ENCODE measurements at places on chromosomes 6 and 20.

DNA sequence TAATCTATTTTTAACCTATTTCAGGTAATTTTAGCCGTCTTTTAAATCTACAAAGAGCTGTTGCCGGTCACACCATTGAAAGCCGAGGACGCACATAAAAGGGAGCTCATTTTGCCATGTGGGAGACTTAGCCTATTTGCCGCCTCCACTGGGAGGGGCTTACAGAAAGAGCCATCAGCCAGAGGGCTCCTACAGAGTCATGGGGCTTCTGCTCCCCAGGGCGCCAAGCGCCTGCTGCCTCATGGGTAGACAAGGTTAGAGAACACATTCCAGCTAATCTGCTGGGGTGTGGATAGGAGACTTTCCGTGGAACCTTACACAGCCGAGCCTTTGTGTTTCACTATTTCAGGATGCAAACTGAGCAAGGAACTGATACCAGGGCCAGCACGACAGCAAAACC is 12.6 kb downstream of the PCMTD2 start:
- DNase-seq, result no peak

DNA sequence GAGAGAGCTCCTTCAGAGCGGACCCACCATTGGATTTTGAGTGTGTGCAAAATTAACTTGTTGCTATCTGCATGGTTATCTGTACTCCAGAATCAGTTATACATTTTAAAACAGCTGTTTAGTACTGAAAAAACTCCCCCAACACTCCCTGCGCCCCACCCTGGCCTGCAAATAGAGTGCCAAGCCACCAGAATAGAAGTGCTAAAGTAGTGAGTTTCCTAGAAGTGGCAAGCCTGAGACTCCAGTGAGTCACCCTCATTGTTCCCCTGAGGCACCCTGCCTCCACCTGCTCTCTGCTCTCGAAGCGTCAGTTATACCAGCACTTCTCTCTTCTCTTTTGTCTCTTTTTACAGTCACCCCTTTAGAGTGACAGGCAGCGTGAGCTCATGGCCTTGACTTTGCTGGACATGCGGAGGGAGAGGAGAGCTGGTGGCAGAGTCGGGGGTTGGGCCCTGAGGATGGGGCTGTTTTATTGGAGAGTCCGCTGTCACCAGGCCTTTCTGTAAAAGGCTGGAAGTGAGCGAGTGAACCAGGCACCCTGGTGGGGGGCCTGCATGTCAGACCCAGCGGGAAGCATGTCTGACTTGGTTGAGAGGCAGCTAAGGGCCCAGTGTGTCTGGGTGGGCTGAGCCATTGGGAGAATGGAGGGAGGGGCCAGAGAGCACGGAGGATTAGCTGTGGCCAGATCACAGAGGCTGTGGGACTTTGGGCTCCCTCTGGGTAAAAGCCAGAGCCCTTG is 10.4 kb downstream of the IGF2R start:
- DNase-seq, result peak; percentile 59

- no peak for DNase-seq
These were observed 362.9 kb downstream of the ZFAND3 start for GRCh38 chr6:38182426-38182825.

DNA sequence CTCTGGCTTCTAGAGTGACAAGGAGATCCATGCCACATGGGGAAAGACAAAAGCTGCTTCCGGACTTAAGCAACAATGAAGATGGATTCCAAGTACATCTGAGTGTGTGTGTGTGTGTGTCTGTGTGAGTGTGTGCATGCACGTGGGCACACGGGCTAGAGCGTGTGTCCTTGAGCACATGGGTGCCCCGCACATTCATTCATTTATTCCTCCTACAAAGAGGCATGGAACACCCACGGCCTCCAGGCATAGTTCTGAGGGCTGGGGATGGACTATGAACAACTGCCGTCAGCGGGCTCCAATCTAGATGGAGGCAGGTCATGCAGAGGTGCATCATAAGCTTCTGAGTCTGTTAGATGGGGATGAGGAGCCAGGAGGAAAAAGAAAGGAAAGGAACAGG is 49.1 kb downstream of the GRM4 start:
- no peak for DNase-seq

- DNase-seq, result no peak
These were observed 19.5 kb upstream of the NFATC2 start for GRCh38 chr20:51562027-51562331.

- DNase-seq, result no peak
These were observed 11.4 kb downstream of the SYNGAP1 start for GRCh38 chr6:33430991-33431879.

- DNase-seq, result peak; percentile 64
These were observed 9.4 kb downstream of the SERPINB6 start for GRCh38 chr6:2962004-2962403.

- no peak for DNase-seq
These were observed 46.0 kb downstream of the NUDT3 start for GRCh38 chr6:34346175-34347119.

DNA sequence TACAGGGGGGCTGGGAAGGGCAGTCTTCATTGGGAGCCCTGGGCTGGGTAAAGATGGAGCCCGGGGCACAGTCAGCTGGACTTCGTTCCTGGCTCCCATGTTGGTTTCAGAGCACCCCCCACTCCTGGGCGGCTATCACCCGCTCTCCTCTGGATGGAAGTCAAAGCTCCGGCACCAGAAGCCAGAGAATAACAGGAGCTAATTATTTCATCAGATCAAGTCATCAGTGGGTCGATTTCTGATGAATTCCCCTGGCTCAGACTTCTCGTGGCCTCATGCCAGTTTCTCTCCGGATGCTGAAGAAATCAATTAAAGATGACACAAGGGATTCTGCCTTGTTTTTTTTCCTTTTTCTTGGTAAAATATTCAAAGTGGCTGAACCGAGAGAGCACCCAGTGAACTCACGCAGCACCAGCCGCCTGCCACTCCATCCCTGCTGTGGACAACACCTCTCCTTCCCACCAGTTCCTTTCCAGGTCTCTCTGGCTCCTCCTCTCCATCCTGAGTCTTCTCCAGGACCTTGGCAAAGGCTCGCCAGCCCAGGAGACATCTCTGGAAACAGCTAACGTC is 22.5 kb downstream of the SULF2 start:
- DNase-seq, result peak; percentile 36

DNA sequence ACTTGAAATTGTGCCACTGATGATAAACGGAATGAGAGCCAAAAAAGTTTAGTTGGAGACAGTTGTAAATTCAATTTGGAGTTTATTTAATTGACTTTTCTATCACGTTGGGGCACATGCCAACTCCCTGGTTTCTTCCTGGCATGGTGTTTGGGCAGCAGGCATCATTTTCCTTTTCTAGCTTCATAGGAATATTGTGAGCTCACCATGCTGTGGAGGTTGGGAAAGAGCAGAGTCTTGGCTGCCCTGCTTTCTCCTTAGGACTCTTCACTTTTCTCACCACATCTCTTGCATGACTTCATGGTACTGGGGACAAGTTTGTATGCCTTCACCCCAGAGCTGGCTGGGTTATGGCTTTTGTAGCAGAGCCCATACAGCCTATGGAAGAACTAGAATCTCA is 6.4 kb downstream of the SCAND1 start:
- no peak for DNase-seq

- DNase-seq, result no peak
These were observed 549.4 kb downstream of the COL12A1 start for GRCh38 chr6:74656453-74656852.

DNA sequence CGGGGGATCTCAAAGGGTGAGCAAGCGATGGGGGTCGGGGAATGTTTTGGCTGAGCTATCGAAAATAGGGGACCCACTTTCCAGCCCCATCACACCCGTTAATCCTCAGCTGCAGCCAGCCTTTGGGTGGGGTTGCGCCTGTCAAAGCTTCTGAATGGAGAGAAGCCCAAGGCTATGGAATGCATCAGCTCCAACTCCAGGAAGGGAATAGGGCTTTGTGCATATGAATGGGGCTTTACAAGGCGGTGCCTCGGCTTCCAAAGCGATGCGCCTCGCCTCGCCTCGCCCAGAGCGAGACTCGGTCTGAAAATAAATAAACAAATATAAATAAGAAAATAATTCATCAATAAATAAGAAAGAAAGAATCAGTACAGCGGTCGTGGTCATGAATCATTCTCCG is 751.4 kb upstream of the DEFB115 start:
- no peak for DNase-seq

DNA sequence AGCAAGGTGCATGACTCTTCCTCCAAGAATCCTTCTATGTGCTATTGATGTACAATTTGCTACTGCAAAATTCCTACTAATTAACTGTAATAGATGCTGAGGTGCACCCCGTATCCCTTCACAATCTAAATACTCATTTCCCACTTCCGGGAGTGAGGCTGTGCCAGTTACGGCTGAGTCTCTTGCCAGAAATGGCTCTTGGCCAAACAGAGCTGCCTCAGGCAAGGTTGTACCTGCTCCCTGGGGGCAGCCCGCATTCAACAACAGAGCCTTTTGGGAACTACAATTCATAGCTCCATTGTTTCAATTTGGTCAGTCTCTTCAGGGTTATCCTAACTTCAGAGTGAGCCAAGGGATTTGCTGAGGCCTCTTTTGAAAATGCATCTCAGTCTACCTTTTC is 789.8 kb upstream of the MAP3K7 start:
- DNase-seq, result no peak

DNA sequence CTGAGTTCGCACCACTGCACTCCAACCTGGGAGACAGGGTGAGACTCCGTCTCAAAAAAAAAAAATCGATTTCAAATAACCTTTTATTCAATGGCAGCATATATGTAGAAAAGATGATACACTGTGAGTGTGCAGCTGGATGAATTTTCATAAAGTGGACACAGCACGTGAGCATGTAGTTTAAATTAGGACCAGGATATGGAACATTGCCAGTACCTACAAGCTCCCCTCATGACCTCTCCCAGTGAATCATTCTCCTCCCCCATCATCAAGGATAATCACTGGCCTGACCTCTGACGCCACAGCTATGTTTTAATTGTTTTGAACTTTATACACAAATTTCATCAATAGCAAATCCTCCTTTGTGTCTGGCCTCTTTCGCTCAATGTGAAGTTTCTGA is 53.8 kb upstream of the HDAC2 start:
- DNase-seq, result no peak

GRCh38 chr6:135520781-135521180 is 23.2 kb upstream of the AHI1 start:
- no peak for DNase-seq

DNA sequence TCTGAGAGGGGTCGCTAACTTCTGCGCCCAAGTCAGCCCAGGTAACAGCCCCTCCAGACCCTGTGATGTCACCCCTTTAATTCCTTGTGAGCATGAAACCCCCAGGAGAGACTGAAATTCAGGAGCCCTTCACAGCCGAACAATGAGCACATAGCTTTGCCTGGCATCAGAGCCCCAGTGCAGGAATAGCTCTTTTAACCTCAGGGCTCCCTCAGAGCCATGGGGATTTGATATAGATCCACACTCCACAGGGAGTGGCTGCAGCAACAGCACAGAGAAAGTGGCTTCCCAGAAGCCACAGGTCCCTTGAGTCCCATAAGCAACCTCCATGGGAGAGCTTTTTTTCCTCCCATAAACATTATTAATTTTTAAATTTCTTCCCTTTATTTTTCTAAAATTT is 150.0 kb upstream of the MARCKS start:
- no peak for DNase-seq
